WERI-Rb-1 (cell line): ENCODE measurements at places on chromosomes 11 and 22.

GRCh38 chr11:43507171-43507570 lies 148.5 kb downstream of the TTC17 start:
- DNase-seq, result no peak

DNA sequence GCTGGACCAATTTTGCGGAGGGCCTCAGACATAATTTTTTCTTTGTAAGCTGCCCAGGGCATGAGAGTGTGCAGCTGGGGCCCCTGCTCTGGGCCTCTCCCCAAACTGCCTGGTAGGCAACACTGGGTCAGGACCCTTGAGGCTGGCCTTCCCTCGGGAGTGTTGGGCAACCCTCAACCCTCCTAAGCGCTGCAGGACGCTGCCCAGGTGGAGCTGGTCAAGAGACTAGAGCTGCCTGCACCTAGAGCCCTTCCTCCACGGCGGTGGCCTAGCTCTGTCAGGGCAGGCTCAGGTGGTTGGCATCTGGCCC lies 505 bp upstream of the TMEM132A start:
- DNase-seq, result no peak

GRCh38 chr11:83046621-83047172 lies 25.0 kb downstream of the RAB30 start:
- no peak for DNase-seq

DNA sequence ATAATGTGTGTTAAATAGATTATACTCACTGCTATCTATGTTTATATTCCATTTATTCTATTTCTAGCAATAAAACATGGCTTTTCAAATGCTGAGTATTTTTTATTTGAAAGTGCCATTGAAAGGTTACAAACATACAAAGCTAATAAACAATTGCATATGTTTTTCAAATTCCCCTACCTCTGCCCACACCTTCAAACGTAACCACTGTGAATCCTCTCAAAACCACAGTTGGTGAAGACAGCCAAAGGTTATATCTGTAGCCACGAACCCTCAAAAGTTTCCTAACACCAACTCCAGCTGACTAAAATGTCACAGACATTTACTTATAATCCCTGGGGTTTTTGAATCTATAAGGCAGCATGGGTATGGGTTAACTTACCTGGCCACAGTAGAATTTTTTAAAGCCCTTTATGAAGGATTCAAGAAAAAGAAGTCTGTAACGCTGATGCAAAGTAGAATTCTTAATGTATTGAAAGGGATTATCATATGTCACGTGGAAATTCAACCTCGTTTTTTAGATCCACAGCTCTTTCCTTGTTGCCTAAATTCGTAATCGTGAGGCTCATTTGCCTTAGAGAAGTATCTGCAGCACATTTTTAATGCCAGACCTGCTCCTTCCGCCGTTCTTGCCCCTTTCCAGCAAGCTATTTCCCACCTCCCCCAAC lies 122.5 kb upstream of the ZC3H12C start:
- no peak for DNase-seq

DNA sequence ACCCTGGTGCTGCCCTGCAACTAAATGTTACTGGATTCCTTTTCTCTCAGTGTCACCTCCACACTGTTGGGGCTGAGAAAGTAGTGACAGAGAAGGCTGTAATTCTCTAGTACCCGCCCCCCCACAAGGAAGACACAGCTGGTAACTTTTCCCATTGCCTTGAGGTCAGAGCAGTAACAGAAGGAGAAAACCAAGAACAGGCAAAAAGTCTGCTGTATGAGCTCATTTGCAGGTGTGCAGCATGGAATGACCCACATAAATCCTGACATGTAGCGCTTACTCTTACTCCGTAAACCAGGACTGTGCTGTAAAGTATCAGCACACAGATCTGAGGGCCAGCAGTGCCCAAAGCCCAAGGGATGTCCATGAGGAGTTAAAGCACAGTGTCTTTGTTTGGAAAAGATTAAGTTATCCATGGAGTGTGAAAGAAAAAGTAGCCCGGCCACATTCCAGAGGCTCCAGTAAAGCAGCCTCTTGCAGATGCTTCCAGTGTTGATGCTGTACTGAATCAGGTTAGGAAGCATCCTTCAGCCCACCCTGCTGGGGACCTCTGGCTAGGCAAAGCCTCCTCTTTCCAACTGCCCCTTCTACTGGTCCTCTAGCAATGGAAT lies 120.7 kb downstream of the PLEKHA7 start:
- no peak for DNase-seq

GRCh38 chr22:24807284-24807950 lies 1.4 kb downstream of the SGSM1 start:
- no peak for DNase-seq

GRCh38 chr11:122632181-122632824 lies 23.2 kb upstream of the UBASH3B start:
- no peak for DNase-seq

DNA sequence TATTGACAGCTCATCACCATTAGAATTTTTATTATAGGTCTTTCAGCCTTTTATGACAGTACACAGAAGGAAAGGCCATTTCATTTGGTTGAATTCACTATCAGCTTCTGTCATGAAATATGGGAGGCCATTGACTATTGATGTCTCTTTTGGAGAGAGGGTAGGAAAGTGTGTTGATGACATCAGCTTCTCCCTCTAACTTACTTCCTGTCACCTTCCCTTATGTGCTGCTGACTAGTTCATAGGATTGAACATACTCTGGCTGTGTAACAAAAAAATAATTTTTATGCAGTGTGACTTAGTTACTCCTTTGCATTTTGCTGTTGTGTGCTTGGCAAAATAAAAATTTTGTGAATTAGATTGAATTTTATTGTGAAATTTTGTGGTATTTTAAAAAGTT lies 769.2 kb downstream of the METTL15 start:
- DNase-seq, result no peak

GRCh38 chr11:1496091-1496760 lies 9.6 kb upstream of the MOB2 start:
- DNase-seq, result no peak

DNA sequence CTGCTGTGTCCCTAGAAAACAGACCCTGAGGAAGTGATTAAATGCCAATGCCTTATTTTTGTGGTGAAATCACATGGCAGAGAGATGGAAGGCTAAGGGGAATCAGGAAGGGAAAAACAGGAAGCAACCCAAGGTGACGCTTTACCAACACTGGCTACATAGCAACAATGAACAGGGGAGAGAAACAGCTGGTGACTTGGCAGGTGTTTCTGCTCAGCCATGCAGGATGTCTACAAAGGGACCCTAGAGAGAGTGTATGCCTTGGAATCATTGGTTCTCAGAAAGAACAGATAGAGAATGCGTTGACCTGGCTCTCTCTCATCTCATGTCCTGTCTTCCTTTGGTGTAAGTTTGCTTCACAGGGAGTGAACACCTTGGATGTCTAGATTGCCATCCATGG lies 911.9 kb downstream of the OPCML start:
- DNase-seq, result no peak

- no peak for DNase-seq
Observed at GRCh38 chr11:76770642-76771445, 12.3 kb upstream of the TSKU start.

DNA sequence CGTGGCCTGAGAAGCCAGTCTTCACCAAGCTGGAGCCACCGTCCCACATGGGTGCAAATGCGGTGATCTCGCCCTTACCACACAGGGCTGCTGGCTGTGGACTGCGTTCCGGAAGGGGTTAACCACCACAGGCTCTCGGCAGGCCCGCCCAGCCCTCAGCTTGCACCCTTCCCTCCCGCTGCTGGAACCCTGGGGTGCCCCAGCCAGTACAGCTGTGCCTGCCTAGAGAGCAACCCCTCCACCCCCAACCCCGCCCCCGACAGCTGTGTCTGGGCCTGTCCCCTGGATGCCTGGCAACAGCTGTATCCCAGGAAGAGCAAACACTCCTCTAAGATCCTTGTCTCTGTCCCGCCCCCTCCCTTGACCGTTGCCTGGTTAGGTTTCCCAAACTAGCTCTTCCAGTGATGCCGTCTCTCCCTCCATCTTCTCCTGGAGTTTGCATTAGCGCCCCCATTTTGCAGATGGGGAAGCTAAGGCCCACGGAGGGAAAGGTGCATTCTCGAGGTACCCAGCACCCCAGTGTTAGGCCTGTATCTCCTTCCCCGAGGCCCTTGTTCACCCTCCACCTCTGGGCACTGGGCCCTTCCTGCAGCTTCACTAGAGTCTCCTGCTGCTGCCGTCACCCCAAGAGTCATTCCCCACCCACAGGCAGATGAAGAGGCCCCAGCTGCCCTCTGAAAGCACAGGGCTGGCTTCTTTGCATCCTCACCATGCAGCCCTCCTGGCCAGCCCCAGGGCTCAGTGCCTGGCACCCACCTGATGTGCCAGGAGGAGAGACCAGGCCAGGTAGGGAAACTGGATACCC lies 12.6 kb upstream of the COX8A start:
- DNase-seq, result no peak

DNA sequence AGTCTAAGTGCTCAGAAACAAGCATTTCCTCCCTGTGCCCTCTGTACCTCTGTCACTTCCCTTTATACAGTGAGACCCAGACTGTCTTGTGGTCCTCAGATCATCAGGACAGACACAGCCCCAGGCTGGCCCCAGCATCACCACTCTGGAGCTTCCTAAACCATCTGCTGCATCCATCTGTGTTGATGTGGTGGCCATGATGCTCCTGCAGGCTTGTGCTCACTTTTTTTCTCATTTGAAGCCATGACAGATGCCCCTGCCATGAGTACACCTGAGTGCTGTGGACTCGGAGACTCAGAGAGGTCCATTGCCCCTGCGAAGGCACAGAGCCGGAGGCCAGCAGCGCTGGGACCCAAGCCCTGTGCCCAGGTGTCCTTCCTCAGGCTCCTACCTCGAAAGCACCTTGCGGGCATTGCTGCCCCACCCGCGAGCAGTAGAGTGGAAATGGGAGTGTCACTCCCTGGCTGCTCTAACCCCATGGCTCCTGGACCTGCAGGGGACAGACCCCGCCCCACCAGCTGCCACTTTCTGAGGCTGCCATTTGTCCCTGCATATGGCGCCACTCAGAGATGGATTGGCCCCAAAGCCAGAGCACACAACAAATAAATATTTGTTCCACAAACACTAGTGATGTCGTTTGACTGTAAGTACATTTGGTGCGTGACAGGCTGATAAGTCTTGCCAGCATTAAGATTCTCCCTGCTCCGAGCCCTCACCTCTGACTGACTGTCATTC lies 593.5 kb downstream of the TBC1D22A start:
- DNase-seq, result peak; percentile 91

- DNase-seq, result no peak
Observed at GRCh38 chr11:73612601-73613140, 14.8 kb upstream of the FAM168A start.

DNA sequence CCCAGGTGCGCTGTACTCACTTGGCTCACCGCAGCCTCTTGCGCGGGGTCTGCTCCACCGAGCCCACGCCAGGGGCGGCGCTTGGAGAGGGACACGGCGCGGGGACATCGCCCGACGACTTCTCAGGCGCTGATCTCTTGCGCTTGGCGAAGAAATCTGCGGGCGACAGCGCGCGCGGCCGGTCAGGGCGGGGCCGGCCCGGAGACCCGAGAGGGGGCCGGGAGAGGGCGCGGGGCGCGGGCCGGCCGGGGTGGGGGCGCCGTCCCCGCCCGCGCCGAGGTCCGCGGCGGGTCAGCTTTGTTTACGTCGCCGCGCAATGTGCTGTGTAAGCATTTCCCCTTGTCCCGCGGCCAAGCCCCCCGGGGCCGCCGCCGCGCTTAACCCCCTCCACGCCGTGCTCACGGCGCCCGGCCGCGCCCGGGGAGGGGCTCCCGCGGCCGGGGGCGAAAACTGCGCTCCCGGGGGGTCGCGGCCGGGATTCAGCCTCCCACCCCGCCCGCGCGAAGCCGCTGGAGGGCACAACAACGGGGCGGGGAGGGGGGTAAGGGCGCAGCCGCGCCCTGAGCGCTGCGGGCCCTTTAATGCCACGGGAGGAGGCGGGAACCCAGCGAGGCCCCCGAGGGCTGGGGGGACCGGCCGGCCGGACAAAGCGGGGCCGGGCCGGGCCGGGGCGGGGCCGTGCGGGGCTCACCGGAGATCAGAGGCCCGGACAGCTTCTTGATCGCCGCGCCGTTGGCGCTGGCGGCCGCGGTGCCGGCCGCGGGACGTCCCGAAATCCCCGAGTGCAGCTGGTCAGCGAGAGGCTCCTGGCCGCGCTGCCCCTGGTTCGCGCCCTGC lies 1.4 kb downstream of the CDKN1C start:
- DNase-seq, result peak; percentile 47

GRCh38 chr11:63829823-63830489 lies 9.0 kb upstream of the MARK2 start:
- peak; percentile 35 for DNase-seq

DNA sequence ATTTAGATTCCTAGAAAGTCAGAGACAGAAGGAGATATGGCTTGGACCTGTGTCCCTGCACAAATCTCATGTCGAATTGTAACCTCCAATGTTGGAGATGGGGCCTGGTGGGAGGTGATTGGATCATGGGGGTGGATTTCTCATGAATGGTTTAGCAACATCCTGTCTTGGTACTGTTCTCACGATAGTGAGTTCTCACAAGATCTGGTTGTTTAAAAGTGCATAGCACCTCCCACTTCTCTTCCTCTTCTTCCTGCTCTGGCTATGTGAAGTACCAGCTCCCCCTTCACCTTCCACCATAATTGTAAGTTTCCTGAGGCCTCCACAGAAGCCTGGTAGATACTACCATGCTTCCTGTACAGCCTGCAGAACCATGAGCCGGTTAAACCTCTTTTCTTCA lies 27.6 kb upstream of the PAMR1 start:
- no peak for DNase-seq

GRCh38 chr11:1699771-1700170 lies 2.8 kb downstream of the KRTAP5-6 start:
- no peak for DNase-seq

- no peak for DNase-seq
Observed at GRCh38 chr11:121327553-121327952, 35.0 kb downstream of the SC5D start.

DNA sequence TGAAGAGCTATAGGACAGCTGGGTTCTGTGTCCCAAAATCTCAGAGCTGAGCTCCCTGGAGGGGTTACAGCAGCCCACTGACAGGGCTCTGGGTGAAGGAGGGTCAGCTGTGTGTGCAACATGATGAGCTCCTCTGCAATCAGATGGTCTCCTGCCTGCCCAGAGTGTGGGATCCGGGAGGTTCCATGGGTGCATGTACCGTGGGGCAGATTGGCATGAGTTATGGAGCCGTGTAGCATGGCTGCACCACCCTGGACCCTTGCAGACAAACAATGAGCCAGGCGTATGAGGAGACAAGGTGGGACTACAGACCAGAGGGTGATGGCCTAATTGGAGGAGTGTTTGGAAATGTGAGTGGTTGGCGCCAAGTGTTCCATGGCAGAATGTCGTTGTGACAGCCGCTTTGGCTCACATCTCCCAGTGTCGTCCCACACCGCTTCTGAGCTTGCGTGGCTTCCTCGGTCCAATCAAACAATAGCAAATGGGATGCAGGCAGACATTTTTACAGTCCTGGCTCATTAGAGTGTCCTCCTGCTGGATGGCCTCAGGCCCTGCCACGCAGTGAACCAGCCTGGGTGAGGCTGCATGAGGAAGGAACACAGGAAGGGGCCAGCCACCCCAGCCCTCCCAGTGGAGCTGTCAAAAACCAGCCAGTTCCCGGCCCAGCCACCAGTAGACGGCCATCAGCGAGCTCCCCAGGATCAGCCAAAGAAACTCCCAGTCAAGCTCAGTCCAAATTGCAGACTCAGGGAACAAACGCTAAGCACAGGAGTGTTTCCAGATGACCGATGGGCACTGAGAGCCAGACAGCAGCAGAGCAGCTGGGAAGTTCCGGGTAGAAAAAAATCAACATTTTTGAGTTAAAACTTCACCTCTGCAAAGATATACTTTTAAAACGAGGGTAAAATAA lies 1066.9 kb downstream of the BRD1 start:
- peak; percentile 3 for DNase-seq
